ENCODE measurements at places on chromosomes 3 and 15.

DNA sequence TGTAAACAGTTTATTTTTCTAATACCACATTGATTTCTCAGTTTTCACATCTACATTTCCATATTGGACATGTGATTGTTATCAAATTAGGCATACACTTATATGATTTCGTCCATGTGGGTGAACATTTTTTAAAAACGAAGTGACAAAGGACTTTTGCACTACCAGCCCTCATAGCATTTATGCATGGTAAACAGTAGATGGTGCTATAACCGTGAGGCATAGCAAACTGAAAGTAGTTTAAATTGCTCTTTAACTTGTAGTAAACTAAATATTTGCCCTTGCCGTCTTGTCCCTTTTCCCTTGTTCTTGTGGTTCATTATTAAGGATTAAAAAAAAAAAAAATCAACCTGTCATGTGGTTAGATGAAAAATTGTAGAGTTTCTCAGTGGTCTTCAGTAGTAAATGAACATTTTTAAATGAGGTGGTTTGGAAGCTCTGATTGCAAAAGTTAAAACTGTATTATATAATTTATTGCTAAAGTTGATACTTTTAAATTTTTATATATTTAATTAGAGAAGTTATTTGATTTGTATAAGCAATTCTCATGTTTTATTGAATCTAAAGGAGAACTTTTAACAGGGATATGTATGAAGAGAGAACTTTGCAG lies 24.0 kb downstream of the STX19 start:
- DNase-seq: peak; percentile 43

DNA sequence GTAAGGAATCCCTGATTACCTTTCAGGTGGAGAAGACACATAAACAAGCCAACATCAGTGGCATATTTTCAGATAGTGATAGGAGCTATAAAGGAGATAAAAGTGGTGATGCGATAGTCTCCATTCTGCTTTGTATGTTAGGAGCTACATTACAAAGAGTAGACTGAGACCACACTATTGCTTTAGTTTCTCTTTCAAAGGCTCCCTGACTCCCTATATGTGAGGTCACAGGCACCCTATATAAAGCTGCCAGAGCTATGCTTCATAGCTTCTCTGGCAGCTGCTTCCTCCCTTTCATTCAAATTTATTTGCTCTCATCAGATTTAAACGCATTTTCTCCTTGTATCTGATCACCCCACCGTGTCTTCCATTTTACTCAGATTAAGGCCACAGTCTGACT lies 466.6 kb downstream of the IL5RA start:
- DNase-seq: no peak

DNA sequence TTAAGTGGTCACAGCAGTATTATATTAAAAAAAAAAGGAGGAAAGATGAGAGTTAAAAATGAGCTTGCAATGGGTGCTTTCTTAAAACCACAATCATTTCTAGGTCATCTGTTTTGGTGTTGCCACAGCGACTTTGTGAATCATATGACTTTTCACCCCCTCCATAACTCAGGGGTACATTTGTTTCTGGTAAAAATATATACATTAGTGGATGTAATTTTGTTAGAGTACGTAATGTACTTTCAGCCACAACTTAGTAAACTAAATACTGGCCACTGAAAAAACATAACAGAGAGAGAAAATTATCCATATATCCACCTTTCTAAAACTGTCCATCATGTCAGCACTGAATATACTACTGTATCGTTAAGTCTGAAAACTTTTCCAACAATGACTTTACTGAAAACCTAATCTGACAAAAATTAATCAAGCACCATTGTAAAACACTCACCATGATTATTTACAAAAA lies 3.4 kb downstream of the ANKRD28 start:
- no peak for DNase-seq

DNA sequence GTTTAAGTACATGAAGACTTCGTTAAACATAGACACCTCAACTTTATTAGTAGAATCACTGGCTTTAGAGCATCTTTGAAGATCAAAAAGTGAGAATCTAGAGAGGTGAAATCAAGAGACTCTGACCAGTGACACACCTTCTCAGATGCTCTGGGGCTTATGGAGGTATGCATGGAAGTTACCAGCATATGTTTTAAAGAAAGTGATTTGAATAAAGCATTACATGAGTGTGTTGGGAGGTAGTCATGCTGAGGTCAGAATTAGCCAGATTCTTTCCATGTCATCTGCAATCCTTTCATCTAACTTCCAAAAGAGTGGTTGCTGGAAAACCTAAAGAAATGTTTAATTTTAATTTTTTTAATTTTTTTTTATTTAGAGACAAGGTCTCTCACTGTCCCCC lies 658.0 kb upstream of the GOLIM4 start:
- no peak for DNase-seq

GRCh38 chr15:93217343-93217742 lies 128.3 kb upstream of the RGMA start:
- no peak for DNase-seq

GRCh38 chr3:188350961-188351360 lies 197.0 kb downstream of the LPP start:
- no peak for DNase-seq

DNA sequence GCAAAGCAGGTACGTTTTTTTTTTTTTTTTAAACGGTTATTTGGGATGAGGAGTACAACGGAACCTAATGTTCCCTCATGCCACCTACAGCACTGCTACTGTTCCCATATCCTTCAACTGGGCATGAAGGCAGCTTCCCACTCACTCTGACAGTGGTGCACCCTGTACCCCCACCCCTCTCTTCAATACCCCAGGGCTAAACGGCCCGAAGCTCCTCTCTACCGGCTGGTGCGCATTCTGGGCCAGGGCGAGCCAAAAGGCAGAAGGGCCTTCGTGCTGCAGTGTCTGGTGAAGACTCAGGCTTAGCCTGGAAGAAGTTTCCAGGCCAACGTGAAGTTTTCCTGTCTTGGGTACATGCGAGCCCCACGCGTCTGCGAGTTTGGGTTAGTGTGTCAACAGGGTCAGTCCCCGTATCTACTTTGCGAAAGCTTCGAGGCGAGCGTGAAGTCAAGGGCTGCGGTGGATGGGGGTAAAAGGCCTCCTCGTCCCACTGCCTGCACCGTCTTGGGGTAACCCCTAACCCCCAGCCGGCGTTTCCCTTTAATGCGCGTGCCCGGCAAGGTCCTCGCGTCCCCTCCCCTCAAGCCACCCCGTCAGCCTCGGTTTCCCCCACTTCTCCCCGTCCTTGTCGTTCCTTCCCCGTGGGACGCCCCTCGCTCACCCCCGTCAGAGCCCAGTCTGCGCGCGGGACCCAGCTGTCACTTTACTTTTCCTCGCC lies 765 bp upstream of the UBE2E2 start:
- DNase-seq: no peak

- DNase-seq: peak; percentile 48
These were observed 27.3 kb upstream of the SPTBN5 start for GRCh38 chr15:41921167-41921566.

DNA sequence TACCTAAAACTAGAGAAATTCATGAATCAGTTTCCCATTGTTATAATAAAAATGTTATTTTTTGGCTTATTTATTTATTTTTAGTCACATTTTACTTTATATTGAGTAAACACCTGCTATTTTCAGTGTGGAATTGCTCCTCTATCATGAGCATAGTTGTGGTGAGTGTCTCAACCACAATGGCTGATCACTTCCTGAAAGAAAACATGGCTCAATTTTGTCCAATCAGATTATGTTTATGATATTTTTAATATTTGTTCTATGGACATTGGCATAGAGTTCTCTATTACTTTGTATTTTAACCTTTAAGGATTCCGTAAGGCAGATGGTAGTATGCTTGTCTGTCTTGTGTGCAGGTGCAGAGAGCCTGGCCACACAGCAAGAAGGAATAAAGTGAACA lies 16.2 kb upstream of the GRM7 start:
- no peak for DNase-seq

GRCh38 chr3:149941946-149942345 lies 28.7 kb downstream of the PFN2 start:
- DNase-seq: no peak

DNA sequence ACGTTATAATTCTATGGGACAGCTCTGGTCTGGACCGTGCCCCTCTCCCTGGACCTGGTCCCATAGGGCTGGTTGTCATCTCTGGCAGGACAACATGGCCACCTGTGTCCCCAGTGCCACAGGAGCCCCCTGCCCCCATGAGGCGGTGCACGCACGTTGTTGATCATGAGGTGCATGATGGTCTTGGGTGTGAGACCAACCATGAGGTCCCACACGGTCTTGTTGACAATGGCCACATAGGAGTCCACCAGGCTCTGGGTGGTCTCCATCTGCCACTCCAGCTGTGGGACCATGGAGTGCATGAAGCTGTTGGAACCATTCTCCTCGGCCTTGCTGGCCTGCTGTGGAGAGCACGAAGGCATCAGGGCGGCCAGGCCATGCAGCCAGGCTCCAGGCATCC lies 19.7 kb downstream of the GOLGA6D start:
- DNase-seq: no peak

- DNase-seq: no peak
These were observed at the start of gene TYRO3 for GRCh38 chr15:41558400-41559238. Gene TYRO3, plus strand, starts transcription at chr15:41559212. Its CDS starts 46 bp downstream, at chr15:41559258.

DNA sequence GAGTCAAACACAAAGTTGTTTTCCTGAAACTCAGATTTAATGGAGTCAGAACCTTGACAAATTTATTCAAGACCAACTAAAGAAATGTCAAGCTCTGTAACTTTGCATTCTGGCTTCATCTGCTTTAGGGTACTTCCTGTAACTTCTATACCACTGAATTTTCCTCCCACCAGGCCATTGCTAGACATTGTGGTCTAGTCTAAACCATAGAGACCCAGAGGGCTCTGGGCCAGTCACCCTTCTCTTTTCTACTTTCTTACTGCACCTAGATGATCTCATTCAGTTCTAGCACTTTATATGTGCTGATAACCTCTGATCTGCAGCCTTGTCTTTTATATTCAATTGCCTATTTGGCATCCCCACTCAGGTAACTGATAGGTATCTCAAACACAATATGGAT lies 2.8 kb upstream of the OR5K1 start:
- DNase-seq: no peak

DNA sequence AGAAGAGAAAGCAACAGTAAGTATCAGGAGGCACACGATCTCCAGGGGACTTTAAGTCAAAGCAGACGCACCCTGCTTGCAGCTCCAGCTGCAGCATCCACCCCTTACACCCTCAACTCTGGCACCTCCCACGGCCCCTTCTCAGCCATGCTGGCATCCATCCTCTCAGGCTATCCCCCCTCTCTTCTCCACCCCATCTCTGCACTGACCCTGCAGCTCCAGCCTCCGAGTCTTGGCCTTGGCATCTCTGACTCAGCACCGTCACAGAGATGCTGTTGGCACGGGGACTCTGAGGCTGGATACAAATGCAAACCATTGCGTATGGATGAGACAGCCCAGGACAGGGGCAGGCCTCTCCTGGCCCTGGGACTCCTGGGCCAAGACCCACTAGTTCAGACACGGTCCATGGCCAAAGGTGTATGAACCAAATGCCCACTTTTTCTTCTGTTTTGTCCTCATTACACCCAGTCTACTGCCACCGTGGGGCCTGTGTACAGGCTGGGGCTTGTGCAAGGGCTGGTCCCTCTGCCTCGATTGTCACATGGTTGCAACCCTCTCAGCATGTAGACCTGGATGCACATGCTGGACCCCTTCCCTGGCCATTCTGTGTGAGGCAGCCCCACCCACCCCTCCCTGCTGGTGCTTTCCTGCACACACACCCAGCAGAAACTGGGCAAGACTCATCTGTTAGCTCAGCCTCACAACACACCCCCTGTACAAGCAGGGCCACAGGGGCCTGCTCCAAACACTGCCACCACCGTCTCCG lies 18.7 kb upstream of the ZXDC start:
- DNase-seq: no peak

DNA sequence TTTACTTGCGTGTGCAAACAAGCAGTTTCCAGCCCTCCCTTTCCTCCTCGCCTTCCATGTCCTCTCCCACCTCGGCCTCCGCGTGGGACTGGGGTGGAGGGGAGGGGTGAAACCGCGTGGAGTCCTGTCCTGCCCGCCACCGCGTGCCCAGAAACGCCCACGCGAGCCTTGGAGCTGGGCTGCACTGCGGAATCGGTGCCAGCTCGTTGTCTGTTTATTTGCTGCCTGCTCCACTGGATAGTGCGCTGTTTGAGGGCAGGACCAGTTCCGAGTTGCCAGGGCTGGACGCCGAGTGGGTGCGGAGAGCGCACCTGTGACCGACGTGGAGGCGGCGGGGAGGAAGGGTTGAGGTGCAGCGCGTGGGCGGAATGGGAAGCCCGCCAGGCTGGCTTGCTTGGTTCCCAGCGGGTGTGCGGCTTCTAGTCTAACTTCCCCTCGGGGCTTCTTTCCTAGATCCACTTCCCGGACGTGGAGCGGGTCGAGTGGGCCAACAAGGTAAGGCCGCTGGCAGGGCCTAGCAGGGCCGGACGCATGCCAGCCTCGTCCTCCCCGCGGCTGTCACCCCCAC lies 17.3 kb downstream of the ESYT3 start:
- DNase-seq: no peak

GRCh38 chr3:60651799-60652198 lies 599.5 kb downstream of the FHIT start:
- no peak for DNase-seq

DNA sequence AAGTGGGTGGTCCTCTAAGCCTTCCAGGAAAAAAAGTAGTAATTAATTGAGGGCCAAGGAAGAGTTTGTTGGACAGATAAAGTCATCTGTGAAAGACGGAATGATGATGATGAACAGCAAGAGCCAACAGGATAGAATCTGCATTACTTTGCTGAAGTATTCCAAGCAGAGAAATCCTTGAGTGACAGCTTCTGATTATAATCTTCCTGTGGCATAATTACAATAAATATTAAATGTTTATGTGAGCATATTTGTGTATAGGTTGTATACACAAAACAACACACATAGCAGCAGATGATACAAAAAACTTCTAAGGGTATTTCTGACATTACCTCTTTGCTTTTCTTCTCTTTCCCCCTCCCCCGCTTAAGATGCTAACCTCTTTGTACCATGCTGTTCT lies 147.6 kb downstream of the SPATA16 start:
- no peak for DNase-seq

DNA sequence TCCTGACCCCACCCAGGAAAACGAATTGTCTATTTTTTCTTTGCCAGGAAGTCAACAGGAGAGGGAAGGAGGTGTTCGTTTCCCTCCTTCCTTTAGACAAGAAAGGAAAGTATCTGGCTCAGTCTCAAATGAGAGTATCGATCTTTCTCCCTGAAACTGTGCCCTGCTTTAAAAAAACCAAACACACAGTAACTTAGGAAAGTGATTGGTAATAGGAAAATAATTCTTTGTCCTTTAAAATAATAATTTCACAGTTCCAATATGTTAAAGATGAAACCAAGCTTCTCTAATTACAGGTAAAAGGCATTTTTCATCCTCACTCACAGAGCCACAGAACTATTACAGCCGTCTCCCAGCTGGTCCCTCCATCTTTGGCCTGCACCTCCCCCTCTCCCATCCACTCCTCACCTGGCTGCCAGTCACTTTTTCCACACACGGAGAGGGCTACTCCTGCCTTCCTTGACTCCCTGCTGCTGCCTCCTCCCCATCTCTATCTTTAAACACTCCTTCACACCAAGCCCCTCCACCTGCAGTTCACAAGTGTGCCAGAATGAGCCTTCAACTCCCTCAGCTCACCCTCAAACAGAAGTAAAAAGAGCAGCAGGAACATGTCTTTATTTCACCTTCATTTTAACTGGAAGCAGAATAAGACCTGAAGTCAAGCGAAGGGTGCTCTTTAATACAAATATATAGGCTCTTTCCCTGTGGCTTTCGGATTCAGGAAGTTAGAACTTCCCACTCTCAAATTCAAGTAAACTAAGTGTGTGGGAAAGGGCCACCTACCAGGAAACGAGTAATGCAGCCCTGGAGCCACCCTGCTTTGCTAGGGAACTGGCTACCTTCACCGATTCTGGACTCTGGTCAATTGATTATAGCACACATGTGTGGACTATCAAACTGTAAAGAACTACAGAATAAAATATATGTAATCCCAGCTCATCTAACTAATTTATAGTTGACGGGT lies 116.4 kb downstream of the SENP2 start:
- DNase-seq: no peak
